ENCODE measurements at places on chromosomes 13 and 19. TPM values are rescaled to one million over a fixed set of nuclear protein-coding genes. Genes with fewer than 3 reads are reported as not detected.

CERS1 gene
- total RNA-seq, result not detected

DNA sequence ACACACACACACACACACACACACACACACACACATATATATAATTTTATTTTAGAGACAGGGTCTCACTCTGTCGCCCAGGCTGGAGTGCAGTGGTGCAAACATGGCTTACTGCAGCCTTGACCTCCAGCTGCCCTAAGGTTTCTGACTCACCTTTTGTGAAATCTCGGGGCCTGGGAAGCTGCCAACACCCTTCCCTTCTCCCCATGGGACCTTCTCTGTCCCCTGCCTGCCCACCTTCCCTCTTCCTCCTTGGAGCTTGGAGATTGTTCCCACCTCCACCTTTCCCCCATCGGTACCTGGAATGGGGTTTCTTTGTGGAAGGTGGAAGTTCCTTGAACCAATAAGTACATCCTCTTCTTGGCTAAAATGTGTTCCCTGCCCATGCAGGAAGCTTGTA lies 6.3 kb downstream of the ARRDC5 start:
- no peak for DNase-seq

GRCh38 chr19:15471639-15472101 lies 7.3 kb upstream of the RASAL3 start:
- DNase-seq, result no peak

- no peak for DNase-seq
Observed at GRCh38 chr19:47676811-47677210, 36.4 kb upstream of the EHD2 start.

SIGLEC9 gene
- total RNA-seq, result not detected

DNA sequence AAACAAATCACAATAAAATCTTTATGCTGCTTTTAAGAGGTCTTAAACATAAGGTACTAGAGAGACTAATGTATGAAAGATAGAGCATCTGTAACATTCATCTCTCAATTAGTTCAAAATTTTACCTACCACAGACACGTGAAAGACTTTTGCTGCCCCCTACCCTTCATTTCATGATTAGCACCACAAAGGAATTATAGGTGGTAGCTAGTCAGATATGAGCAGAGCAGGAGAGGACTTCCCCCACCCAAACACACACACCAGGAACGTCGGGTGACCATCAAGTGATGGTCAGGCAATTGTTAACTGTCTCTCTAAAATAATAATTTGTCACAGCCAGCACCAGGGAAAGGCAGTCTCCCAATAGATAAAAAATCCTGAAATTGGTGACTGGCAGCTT lies 1531.7 kb upstream of the SPRY2 start:
- DNase-seq, result no peak

FARP1 gene
- 25.6 TPM for total RNA-seq

DNA sequence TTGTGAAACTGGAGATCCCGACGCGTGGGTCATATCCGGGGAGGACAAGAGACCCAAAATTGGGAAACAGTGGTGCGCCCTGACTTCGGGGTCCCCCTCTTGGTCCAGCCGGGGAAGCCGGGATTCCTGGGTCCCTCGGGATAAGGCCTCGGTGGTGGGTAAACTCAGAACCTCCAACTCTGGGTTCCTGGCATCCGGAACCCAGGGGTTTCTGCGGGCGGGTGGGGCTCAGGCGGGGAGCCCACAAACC lies 688 bp downstream of the ZFP36 start:
- no peak for DNase-seq

SEMA6B gene
- total RNA-seq, result 0.08 TPM

DNA sequence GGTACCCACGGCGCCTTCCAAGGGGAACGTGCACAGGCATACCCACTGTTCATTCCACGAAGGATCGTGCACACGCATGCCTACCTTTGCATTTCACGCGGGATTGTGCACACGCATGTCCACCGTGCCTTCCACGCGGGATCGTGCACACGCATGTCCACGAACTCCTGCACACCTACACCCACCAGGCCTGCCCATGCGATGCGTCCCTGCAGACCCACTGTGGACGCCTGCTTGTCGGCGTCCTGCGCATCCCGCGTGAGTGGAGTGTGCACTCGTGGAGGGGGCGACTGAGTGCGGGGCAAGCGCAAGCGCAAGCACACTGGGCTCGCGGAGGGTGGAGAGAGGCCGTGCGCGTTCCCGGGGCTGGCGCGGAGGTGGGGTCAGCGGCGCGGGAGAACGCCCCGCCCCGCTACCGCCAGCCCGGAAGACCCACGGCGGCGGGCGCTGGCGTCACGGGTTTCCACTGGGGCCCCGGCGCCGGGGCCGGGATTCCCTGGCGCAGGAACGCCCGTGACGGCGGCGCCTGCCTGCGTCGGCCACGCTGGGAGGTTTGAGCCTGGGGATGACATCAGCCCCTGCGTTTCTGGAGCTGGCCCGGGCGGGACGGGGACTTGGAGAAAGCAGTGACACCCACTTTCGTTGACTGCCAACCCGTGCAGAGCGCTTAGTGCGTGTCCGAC lies 18.7 kb downstream of the GADD45B start:
- peak; percentile 89 for DNase-seq

HCN2 gene
- 2.2 TPM for total RNA-seq

GRCh38 chr13:93286047-93286446 lies 59.4 kb downstream of the GPC6 start:
- DNase-seq, result no peak

DNA sequence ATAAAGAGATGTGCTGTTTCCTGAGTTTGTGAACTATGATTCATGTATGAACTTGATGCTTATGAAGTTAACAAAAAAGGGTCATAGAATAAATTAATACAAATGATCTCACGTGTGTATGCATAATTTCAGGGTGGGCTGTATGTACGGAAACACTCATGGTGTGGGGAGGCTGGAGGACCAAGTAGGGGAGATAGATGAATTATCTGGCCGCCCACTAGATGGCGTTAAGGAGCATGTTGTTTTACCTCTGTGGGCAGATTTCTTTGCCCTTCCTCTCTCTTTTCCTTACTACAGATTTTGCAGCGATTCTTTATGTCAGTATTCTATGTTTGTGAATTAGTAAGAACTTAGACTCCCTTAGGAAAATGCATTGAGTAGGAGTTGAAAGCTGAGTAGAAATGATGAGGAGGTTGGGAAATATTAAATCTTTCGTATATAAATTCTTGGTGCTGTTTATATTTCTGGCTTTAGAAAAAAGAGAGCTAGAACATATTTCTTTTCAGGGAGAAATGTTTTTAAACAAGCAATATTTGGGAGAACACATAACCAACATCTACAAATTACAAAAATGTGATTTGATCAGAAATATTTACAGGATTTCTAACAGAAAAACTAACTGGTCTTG lies 47.4 kb upstream of the TMTC4 start:
- DNase-seq, result peak; percentile 32

DNA sequence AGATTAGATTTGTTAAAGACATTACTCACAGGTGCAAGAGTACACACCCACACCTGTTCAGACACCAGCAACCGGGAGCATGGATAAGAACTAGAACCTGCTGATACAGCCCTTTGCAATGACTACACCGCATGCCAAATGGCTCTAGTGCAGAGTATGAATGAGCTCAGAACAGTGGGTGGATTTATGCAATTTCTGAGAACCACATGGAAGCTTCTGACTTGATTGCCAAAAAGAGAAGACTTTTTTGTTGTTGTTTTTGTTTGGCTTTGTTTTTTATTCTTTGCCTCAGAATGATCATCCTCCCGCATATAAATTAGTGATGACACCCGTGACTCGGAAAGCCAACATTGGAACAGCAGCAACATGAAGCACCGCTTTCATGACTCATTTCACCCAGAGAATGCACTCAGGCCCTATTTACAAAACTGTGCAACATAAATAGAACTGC lies 77.4 kb upstream of the LRCH1 start:
- DNase-seq, result no peak

DNA sequence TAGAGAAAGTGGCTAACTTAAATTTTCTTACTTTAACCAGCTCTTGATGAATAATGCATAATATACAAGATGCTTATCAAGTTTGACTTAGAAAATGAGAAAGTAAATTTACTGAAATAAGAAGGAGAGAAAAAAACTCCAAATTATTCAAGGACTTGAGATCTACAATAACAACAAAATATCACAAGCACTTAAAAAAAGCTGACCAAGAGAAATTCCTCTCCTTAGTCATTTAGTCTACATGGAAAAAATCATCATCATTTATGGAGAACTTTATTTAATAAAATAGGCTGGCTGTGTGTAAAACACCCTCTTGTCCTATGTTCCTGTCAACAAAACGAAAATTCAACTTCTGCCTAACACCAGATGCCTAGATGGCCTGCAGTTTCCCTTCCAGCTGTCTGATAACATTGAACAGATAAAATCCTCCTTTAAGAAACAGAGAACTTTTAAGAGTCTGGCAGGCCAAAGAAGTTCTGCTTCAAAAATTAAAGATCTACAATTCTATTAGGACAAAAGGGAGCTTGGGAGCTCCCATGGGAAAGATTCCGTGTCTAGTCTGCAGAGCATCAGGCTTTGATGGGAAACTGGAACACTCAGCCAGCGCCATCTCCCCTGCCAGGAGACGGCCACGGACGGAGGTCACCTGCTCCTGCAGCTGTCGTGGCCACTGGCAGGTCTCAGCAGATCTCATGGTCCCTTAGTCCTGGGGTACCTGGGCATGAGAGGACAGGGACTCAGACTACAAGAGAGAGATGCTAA lies 37.9 kb upstream of the ATP11A start:
- no peak for DNase-seq

DNA sequence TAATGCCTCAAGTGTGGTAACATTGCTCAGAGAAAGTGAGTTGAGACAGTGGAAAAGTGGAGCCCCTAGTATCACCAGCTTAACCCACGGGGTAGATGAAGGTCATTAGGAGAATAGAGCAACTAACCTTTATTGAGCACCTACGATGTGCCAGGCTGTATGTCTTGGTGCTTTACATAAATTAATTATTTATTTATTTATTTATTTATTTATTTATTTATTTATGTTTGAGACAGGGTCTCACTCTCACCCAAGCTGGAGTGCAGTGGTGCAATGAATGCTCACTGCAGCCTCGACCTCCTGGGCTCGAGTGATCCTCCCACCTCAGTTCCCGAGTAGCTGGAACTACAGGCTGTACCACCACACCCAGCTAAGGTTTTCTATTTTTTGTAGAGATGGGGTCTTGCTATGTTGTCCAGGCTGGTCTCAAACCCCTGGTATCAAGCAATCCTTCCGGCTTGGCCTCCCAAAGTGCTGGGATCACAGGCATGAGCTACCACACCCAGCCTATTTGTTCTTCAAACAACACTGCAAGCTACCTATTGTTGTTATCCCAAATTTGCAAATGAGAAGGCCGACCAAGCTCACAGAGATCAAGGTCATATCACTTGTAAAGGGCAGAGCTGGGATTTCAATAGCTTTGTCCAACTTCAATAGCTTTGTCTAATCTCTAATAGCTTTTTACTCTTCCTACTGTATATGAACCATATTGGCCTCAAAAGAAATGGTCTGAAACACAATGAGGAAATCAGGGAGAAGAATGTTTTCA lies 79.4 kb downstream of the TM9SF2 start:
- no peak for DNase-seq

- peak; percentile 29 for DNase-seq
Observed at GRCh38 chr13:60627071-60627686, 230.2 kb downstream of the TDRD3 start.

BRME1 gene
- total RNA-seq, result not detected

DNA sequence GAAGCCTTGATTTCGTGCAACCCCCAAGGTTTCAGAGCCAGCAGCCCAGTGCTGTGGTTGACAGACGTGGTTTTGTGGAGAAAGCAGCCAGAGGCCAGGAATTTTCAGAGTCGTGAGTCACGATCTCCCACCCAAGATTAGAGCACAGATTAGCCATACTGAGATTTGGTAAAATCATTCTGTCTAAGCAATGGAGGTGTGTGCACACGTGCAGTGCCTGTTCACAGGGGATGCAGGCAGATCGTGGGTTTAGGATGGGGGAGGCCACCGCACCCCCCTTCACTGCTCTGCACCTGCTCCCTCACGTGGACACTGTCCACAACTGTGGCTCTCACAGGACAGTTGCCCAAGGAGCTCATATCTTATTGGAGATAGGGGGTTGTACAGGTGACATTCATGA lies 46.6 kb upstream of the GPR183 start:
- DNase-seq, result peak; percentile 90

CTXN1 gene
- total RNA-seq, result not detected

DNA sequence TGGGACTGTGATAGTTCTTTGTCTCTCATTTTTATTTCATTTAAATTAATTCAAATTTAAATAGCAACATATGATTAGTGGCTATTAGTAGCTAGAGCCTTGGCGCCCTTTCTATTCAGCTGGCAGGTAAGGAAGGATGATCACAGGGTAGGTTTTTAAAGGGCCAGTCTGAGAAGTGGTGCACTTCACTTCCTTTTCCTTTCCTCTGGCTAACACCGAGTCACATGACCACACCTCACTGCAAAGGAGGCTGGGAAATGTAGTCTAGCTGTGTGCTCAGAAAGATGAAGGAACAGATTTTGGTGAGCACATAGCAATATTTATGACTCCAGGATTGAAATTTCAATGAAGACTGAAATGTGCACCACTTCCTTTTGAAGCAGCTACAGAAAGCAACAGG lies 128.7 kb downstream of the TSHZ3 start:
- no peak for DNase-seq

- no peak for DNase-seq
Observed at GRCh38 chr19:17847538-17848366, at the start of gene JAK3. Gene JAK3, minus strand, starts transcription at chr19:17847982. Its CDS starts 3,565 bp downstream, at chr19:17844417.

GRCh38 chr19:19452243-19453124 lies 47.0 kb downstream of the GATAD2A start:
- DNase-seq, result no peak

NXNL1 gene
- total RNA-seq, result not detected

FAM216B gene
- not detected for total RNA-seq

- DNase-seq, result no peak
Observed at GRCh38 chr13:113428469-113428865, 24.8 kb downstream of the ADPRHL1 start.

- DNase-seq, result no peak
Observed at GRCh38 chr13:79663435-79663834, 182.5 kb downstream of the NDFIP2 start.

GRCh38 chr13:112236016-112236415 lies 140.1 kb upstream of the SPACA7 start:
- no peak for DNase-seq

GRCh38 chr13:99709134-99709533 lies 207.9 kb downstream of the TM9SF2 start:
- no peak for DNase-seq

- DNase-seq, result no peak
Observed at GRCh38 chr13:108302279-108302678, 32.8 kb downstream of the TNFSF13B start.

GRCh38 chr19:40802300-40803169 lies 3.5 kb downstream of the EGLN2 start:
- no peak for DNase-seq

DYRK1B gene
- 1.9 TPM for total RNA-seq

- DNase-seq, result no peak
Observed at GRCh38 chr19:29680447-29680846, 15.2 kb downstream of the PLEKHF1 start.

GRCh38 chr13:59601993-59602392 lies 561.7 kb downstream of the DIAPH3 start:
- DNase-seq, result no peak
